Activated CD8-positive, alpha-beta memory T cell treated with anti-CD3 and anti-CD28 coated beads for 36 hours (primary cell): ENCODE measurements at places on chromosomes 4 and X. TPM values are rescaled to one million over a fixed set of nuclear protein-coding genes. Genes with fewer than 3 reads are reported as not detected.

The GPR143 gene
- not detected for total RNA-seq

The LETM1 gene
- total RNA-seq: 88.8 TPM

The PAGE4 gene
- total RNA-seq: not detected

The F8 gene
- 10.1 TPM for total RNA-seq

The TMEM255A gene
- not detected for total RNA-seq

The SYTL5 gene
- total RNA-seq: not detected

The AMOT gene
- 1.6 TPM for total RNA-seq

The NDP gene
- total RNA-seq: not detected

The SLC34A2 gene
- not detected for total RNA-seq

The APLN gene
- 0.57 TPM for total RNA-seq
